ENCODE measurements at places on chromosomes 2 and 18.

DNA sequence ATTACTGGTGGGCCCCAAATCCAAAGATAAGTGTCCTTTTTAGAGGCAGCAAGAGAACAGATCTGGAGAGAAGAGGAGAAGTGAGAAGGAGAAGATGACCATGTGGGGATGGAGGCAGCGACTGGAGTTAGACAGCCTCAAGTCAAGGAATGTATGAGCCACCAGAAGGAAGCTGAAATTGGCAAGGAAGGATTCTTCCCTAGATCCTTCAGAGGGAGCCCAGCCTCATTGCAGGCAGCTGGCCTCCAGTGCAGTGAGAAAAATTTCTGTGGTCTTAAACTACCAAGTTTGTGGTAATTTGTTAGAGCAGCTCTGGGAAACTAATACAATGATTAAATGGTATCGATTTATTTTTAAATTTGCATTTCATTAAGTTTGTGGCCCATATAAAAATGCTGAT is 167.9 kb downstream of the NCKAP5 start:
- DNase-seq = no peak

DNA sequence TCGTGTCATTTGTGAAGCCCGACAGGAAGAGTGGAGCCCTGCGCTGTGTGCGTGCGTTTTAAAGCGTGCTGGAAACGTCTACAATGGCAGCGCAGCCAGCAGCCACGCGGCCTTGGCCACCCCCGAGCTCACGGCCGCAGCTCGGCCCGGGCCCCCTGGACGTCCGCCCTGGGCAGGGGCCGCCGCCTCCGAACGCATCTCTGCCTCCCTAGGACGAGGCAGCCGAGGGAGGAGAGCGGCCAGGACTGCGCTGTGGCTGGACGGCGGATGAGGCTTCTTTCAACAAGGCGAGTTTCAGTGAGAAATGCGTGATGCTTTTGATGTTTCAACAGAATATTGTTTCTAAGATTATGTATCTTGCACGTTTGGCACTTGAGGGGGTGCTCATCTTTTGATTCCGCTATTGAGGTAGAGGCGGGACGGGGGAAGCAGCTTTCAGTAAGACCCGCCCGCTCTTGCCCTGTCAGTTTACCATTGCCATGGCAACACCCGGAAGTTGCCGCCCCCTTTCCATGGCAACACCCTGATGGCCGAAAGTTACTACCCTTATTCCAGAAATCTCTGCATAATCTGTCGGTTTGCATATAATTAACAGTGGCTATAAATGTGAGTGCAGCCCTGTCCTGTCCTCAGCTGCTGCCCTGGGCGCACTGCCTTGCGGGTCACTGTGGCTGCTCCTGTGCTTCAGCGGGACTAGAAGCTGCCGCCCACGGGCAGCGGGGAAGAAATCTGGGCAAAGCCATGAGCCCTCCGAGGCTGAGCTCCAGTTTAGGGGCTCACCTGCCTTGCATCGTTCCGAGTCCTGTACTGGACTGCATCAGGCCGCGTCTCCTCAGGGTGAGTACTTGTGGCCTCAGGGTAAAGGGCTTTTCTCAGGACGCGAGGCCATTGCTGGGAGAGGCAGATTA is 38.6 kb downstream of the ADNP2 start:
- peak; percentile 44 for DNase-seq

GRCh38 chr18:79471597-79471996 is 75.9 kb downstream of the NFATC1 start:
- no peak for DNase-seq

DNA sequence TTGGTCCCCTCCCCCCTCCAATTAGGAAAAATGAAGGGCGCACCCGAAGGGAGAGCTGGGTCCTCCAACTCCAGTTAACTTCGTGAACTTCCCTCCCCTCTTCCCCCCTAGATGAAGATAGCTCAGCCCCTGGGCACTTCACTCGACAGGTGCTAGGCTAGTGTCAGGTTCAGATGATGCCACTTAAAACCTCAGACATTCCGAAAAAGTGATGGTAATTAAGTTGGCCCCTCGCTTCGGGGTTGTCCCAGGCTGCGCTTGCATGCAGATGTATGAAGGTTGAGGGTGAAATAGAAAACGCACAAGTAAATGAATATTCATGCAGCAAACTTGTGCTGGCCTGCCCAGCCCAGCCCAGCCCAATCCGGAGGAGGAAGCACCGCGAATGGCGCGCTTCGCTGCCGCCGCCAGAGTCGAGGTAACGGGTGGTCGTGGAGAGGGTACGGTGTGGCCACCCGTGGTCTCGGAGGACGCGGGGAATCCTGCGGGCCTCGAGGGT is 3.0 kb upstream of the GBX2 start:
- no peak for DNase-seq

DNA sequence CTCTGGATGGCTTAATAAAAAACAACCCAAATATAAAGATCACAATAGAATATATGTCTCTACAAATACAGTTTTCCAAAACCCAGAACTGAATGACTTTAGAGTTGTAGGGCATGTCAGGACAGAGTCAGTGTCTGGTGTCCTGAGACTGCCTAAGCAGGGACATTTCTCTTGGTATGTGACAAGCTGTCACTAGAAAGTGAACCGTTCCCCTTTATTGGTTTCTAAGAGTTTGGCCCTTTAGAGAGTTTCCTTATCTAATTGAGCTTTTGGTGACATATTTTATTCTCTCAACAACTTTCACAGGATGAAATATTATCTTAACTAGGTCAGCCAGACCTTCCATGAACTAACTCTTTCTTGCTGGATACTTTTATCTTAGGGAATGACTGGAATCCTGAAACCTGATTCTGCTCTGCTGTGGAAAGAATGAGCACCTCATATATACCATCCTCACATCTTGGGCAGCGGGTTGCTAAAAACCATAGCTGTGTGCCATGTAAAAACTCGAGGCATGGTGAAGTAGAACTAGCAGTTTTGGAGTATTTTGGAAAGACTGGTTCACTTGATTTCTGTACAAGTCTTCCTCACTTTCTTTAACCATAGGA is 54.8 kb downstream of the CAVIN2 start:
- no peak for DNase-seq

DNA sequence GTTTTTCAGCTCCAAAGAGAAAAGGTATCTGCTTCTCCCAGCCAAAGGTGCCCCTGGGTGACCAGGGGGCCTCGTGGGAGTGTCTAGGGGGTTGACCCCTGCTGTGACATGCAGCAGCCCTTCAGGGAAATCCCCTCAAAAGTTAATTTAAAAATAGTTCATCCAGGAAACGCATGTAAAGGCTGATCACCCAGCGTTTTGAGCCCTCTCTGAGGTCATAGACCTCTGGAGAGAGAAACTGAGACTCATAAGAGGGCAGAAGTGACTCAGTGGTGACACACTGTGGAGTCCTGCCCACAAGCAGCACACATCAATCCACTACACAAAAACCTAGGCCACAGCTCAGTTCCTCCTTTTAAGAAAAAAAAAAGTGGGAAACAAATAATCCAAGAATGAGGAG is 11.9 kb downstream of the GAL3ST2 start:
- DNase-seq = no peak

- DNase-seq = no peak
Measured at GRCh38 chr18:36130883-36131653, 1.4 kb downstream of the ELP2 start.

DNA sequence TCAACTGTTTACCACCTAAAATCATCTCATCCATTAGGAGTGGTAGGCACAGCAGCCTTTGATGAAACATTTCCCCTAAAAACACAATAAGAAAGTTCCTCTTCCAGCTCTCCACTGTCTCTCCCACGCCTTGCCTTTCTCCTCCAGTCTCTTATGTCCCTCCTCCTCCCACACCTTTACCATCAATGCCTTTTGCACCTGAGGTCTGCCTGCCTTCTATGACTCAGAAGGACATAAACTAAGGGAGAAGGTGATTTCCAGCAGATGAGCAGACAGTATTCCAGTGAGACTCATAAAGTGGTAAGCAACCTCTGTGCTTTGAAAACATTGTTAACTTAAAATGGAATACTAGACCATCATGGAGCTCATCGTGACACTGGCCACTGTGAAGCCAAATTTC is 34.2 kb upstream of the NDUFV2 start:
- DNase-seq = no peak

GRCh38 chr2:133809485-133809884 is 241.2 kb upstream of the NCKAP5 start:
- DNase-seq = no peak

DNA sequence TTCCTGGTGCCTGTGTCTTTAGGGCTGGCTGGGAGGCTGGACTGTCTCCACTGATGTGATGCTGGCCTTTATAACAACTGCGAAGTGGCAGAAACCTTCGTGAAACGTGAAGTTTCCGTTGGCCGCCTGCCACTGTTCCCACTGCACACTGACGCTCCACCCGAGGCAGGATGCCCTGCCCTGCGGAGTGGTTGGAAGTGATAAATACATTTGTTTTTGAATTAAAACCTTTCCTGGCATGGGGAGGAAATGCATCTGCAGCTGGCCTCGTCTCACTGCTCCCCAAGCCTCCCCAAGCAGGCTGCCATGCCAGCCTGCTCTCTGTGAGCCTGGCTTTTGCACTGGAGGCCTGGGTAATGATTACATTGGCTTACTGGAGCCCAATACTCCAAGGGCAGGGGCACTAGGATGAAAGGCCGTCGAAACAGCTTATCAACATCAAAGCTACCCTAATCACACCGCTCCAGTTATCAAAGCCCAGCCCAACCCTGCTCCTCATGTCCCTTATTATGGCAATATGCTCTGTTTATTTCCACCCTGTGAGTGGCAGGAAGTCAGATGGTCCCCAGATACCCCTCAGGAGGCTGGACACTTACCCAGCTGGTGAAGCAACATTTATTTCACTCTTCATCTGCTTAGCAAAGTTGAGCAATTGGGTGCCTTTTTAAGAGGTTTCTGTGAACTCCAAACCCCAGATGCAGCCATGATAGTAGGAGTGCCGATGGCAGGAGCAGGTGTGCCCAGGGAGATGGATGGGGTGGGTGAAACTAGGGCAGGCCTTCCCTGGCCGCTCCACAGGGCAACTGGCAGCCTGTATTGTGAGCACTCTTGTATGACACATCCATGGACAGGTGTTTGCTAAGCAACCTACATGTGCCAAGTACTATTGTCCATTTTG is 97.4 kb upstream of the ITGA6 start:
- DNase-seq = no peak

GRCh38 chr2:217794133-217794986 is 208.4 kb downstream of the TNS1 start:
- no peak for DNase-seq

DNA sequence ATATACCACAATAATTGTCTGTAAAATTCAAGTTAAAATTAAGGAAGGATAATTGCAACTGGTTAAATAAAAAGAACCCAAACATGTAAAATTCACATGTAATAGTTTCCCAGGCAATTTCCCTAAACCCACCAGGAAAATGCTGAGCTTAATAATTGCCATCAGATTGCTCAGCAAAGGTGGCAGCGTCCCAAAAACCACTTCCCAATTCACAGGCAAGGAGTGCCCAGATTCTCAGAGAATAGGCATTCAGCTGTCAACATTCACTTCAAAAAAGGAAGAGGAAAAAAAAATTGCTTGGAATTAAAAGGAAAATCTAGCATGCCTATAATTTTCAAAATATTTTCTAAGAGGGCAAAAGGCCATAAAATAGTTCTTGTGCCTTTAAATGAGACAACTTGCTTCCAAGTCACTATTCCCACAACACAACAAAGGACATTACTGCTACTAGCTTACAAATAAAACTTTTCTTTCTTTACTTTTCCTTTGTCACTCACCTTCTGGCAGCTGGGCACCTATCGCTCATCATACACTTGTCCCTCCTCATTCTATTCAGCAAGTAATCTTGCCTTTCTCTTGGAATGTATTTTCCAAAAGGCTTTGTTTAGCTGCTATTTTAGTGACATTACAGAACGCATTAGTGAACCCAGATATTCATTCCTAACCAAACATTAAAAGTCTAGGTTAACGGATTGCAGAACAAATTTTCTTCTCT is 15.2 kb downstream of the SRBD1 start:
- no peak for DNase-seq

DNA sequence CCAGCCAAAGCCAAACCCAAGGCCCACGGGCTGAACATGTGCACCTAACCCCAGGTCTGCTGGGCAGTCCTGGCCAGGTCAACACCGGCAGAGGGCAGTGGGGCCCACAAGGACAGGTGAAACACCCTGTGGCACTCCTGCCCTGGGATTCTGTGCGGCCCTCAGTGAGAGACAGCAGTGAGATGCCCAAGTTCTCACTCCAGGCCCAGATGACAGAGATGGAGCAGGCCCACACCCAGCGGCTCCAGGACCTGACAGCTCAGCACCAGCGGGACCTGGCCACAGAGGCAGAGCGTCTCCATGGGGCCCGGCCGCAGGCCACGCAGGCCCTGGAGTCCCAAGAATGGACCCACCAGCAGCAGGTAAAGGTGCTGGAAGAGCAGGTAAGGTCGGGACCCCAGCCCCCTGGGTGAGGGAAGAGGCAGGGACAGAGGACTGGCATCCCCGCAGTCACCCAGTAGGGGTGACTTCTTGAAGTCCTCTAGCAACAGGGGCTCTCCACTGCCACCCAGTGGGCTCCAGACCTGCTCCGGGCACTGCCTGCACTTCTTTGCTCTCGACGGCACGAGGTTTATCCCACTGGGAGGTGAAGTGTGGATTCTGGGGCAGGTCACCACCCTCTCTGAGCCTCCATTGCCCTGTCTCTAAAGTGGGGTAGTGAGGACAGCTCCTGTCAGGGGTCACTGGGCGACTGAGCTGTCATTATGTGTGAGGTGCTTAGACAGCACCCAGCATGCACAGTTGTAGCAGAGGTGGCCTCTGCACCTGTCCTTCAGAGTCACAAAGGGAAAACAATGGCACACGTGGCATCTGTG is 8.8 kb upstream of the SNED1 start:
- no peak for DNase-seq

GRCh38 chr2:70943205-70943871 is 7.6 kb downstream of the ATP6V1B1 start:
- DNase-seq = no peak

GRCh38 chr2:103792042-103792441 is 1030.2 kb downstream of the TMEM182 start:
- no peak for DNase-seq

DNA sequence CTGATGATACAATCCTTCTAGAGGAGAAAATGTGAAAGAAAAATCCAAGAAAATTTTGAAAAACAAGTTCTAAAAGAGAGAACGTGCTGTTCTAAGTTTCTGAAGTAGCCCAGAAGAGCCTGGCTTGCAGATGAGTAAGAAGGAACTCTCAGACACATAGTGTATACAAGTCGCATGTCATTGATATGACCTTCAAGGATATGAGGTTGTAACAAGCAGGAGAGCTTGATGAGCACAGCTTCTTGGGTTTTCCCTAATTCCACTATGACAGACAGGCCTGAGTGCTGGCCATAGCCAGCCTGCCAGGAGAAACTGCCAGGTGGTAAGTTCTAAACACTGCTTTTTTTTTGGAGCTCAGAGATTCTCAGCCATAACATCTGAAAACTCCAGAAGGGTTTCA is 235.7 kb upstream of the SIX2 start:
- no peak for DNase-seq

DNA sequence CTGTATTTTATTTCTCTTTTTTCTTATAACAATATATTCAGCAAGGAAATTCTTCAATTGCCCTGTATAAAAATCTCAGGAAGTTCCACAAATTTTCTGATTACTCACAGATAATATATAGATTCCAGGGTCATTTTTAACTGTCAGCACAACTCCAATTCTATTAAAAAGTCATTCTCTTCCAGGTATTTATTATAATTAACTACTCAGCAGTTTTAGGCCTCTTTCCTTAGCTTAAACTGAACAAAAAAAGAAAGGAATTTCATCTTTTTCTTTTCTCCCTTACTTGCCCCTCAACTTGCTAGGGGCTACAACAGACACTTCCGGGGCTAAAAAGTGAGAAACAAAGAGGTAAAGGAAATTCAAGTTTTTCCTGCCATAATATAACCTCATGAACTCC is 358.9 kb upstream of the LRATD1 start:
- no peak for DNase-seq

- DNase-seq = no peak
Measured at GRCh38 chr2:64793701-64794100, 140.0 kb upstream of the SERTAD2 start.

All from activated CD8-positive, alpha-beta memory T cell treated with anti-CD3 and anti-CD28 coated beads for 1 hour (primary cell).